ENCODE measurements at places on chromosomes 12 and 14.

DNA sequence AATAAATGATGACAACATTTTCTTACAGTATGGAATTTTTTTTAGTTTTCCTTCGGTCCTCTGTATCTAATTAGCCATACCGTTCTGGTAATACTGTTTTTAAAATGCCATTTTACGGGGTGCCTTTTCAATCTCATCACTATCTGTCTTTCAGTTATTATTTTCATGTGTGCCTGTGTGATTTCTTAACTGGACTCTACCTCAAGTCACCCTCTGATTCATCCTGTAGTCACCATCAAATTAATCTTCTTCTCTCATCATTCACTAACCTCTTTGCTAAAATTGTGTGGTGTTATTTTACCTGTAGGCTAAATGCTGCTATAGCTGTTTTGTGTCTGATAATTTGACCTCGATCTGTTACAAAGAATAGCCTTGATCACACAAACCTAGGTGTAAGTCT is 16.0 kb upstream of the CCT2 start:
- DNase-seq, result no peak

DNA sequence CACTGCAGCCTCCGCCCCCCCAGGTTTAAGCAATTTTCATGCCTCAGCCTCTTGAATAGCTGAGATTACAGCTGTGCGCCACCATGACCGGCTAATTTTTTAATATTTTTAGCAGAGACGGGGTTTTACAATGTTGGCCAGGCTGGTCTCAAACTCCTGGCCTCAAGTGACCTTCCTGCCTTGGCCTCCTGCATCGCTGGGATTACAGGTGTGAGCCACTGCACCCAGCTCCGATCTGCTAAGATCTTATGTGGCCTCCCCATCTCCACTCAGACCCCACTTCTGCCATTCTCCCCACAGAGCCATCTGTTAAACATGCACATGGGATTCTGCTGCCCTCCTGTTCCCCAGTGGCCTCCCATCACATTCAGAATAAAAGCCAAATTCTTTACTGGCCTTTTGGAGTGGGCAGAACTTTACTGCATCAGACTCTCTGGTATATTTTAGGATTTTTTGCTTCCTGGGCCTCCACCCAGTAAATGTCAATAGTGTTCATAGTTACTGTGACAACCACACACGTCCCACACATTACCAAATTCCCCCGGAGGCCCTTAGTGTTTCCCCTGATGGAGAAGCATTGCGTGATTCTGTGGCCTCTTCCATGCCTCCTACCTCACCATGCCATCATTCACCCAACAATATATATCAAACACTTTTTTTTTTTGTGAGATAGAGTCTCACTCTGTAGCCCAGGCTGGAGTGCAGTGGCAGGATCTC is 96.3 kb downstream of the PTPN11 start:
- DNase-seq, result no peak

DNA sequence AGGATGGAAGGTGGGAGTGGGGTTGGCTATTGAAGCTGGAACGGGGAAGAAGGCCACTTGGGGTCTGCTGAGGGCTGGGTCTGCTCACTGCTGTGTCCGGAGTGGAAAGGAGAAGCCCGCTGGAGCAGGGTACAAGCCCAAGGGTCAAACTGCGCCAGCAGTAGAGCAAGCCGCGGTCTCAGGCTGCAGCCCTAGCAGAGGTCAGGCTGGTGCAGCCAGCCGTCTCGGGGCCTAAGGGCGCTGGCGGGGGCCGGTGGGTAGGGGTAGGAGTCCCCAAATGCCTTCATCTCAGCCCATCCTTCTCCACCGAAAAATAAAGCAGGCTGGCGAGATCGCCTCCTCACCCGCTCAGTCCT is 718 bp upstream of the JDP2 start:
- DNase-seq, result no peak

GRCh38 chr12:119681728-119682638 is 14.1 kb downstream of the PRKAB1 start:
- no peak for DNase-seq

DNA sequence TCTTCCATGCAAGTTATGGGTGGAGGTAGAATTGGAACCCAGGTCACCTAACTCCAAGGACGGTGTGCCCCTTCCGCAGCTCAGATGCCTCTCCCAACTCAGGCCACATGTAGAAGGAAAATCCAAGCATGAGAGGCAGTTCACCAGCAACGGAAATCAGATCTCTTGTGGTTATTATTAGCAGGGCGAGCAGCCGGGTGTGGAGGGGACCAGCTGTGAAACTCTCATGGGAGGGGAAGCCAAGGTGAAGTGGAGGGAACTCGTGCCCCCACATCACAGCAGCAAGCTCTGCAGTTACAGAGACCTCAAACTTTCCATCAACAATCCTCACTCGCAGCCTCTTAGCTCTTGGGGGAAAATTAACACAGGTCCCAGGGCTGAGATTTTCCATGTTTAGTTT is 79.7 kb downstream of the KSR2 start:
- no peak for DNase-seq
